Stimulated activated CD4-positive, alpha-beta T cell treated with anti-CD3 and anti-CD28 coated beads, Interleukin-15, amount 100 ng/mL, for 1 hour (primary cell): ENCODE measurements at places on chromosomes 6 and 20.

- no peak for DNase-seq
Measured at GRCh38 chr6:4394786-4395185, 259.4 kb upstream of the ECI2 start.

- no peak for DNase-seq
Measured at GRCh38 chr6:17714879-17715851, 8.4 kb upstream of the NUP153 start.

DNA sequence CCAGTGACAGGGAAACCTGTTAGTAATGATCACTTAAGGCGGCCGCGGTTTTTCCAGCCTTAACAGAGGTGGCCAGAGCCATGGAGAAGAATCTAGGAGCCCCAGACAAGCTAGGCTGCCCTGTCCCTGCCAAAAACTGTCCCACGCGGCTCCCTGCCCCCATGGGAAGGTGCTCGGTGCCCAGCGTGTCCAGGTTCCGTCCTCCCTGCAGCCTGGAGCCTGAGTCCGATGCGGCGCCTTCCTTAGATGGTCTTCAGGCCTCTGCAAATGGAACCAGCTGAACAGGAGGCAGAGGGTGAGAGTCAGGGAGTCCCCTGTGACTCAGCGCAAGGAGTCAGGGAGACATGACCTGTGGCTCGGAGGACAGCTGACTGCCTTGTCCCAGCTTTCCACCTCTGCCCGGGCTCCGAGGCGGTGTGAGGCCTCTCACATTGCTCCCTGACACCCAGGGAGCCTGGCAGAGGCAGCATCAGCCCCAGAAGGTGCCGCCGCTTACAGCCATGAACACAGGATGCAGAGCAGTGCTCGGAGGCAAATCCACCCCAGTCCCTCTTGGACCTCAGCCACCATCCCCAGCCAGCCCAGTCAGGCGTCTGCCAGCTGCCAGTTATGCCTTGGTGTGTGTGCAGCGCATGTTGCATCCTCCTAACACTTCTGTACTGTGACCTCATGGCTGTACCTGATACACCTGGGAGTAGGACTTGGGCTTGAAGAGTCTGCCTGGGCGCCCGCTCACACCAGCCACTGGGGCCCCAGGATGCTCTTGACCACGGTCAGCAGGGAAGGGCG lies 377.7 kb downstream of the CDH4 start:
- DNase-seq: no peak

DNA sequence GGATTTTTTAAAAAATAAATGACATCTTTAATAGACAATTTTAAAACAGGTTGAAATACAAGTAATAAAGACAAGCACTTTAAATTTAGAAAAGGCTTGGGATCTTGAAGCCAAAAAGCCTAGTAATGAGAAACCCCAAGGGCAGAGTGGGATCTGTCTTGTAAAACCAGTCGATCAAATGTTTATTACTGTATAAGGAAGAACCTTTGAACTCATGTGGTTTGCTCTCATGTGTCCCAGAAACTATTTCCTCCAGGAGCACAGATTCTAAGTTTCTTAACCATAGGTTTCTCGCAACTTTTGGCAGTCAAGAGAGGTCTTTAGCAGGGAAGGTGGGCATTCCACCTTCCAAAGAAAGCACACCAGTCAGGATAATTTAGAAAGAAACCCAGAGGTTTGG lies 541.7 kb upstream of the BTBD3 start:
- DNase-seq: no peak

DNA sequence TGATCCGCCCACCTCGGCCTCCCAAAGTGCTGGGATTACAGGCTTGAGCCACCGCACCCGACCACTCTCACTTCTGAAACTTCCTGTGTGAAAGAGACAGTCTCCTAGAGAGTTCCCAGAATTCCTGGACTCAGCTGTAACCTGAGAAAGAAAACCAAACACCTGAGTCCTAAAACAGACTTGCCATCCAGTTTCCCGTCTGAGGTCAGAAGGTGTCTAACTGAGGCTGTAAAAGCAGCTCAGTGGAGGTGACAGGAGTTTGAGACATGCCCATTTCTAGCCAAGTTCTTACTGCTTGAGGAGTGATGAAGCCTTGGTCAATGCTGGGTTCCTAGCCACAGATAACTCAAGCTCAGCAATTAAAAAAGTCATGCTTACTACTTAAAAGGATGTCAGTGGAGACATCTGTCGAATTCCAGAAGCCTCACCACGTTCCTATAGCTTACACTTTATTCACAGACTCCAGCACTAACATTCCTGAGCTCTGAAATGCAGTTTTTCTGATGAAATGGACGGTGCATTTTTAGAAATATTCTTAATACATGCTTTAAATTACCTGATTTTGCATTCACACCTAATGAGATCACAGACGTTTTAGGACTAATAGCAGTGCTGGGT lies 6.1 kb downstream of the UQCC2 start:
- DNase-seq: no peak

DNA sequence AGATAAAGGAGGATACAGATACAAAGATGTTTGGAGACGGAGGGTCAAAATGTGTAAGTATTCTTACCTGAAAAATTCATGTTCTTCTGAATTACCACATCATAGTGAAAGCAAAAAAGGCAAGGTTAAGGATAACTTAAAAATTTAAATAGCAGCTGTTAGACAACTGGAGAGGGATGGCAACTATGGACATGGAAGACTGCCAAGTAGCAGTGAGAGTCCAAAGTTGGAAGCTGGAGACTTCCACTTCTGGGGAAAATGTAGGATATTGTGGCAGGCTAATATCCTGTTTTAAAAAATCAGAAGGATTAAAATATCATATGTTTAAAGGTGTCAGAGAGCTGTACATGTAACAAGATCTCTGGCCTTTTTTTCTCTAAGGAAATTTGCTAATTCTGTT lies 29.8 kb downstream of the SYCP2 start:
- no peak for DNase-seq

DNA sequence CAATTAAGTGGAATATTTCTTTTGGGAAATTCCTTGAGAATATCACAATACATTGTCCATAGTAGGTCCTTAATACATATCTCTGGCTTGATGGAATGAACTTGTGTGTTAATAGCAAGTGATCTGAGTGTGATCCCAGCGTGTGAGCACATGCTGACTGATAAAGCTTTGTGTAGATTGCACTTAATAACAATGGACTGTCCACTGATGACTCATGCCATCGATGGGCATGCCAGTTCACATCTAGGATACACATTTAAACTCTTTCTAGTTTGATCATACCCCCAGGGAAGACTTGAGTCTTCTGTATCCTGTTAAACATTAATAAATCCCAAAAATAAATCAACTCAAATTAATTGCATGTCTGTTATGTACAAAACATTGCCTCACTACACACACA lies 454.3 kb upstream of the SPTLC3 start:
- DNase-seq: no peak

DNA sequence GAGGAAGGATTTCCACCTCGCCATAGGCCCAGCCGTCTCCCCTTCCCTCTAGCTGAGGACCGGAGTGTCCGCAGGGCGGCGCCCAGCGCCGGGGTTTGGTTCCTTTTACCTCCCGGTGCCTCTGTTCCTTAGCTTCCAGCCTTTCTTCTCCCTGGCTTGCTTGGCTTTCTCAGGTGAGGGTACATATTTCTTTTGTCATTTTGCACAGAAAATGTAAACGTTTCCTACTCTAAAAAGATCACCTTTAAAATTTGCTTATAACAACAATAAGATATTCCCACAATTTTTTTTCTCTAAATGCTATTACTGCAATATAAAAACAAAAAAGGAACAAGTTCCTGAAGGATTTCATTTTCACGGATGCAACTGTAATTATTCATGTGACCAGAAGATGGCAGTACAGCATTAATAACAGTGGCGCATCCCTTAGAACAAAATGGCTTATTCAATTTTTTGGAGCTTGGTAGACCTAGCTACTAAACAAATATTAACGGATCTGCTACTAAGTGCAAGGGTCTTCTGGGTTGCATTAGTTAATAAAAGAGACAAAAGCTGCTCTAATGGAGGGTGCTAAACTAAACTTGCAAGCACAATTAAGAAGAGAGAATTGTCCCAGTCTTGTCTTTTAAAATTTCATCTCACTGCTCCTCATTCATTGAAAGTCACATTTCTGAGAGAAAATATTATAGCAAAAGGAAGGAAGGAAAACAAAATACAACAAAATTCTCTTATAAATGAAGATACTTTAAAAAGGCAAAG lies 172.9 kb downstream of the ADGRG6 start:
- DNase-seq: no peak

DNA sequence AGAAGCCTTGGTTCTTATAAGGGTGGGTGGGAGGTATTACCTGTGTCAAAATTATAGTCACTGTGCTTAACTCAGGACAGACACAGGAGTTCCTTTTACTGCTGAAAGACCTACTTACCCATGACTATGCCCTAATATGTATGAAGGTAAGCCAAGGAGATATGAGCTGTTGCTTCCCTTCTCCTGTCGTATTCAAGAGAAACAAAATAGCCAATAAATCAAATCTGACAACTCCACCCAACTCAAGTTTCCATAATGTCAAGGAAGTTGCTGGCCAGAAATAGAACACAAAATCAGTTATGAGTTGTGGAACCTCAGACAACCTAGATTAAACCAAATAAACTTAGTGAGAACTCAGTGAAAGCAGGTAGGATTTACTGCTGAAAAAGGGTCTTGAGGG lies 25.1 kb downstream of the ZNF133 start:
- no peak for DNase-seq

GRCh38 chr20:50286609-50287008 lies 96.0 kb downstream of the CEBPB start:
- DNase-seq: no peak

DNA sequence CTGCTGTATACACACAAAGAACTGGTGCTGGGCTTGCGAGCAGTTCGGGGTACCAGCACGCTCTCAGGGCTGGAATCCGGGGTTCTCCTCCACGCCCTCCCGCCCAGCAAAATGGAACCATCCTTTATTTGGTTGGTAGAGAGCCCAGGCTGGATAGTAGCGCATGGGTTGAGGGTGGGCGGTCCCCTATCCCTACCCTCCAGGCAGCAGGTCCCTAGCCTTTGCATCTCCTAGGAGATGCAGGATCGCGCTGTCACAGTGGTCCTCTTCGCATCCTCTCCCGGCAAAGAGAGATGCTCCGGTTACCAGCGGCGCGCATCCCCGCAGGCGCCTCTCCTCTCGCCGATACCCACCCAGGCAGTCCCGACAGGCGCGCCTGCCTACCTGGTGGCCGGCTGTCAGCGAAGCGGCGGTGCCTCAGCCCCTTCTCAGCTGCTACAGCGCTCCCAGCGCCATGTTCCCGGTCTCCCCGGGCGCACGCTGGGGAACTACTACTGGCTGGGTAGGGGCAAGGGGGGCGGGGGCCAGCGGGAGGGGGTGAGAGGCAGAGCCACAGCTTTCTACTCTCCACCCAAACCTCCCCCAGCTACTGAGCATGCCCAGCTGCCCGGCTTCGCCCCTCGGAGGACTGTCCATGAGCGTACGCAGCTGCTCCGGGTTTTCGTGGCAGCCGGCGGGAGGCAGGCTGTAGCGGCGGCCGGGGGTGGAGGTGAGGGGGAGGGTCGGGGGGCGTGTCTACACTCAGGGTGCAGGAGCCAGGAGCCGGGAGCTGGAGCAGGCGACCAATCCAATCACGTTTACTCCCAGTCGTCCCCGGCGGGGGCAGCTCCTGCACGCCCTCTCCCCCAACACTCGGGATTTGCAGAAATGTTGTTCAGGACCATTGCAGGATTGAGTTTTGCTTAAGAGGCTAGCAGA lies at the start of gene PAK5:
TSS of gene PAK5 (minus strand) at position 699 of the 918 bp plus-strand sequence. CDS start 194,748 bp downstream, outside the sequence.
- DNase-seq: no peak

- no peak for DNase-seq
Measured at GRCh38 chr6:75180864-75181263, 25.0 kb downstream of the COL12A1 start.

DNA sequence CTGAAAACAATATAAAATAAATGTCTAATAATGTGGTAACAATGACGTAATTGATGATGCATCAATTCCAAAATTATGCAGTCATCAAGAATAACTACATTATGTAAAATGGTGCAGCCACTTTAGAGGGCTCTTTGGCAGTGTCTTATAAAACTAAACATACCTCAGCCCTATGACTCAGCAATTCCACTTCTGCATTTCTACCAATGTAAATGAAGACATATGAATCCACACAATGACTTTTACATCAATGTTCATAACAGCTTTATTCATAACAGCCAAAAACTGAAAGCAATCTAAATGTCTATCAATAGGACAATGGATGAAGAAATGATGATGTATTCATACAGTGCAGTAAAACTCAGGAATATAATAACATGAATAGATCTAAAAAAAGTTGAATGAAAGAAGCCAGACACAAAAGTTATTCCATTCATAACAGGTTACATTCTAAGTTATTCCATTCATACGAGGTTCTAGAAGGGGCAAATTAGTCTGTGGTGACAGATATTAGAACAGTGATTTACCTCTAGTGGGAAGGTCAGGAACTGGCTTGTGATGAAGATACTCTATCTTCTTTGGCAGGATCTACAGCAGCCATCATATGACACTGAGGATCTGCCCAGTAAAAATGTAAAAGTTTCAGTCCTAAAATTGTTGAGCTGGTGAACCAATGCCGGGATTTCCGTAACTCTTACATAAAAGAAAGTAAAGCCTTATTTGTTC lies 396.1 kb downstream of the PLCB1 start:
- no peak for DNase-seq

- no peak for DNase-seq
Measured at GRCh38 chr20:52889225-52889624, 82.9 kb upstream of the TSHZ2 start.

DNA sequence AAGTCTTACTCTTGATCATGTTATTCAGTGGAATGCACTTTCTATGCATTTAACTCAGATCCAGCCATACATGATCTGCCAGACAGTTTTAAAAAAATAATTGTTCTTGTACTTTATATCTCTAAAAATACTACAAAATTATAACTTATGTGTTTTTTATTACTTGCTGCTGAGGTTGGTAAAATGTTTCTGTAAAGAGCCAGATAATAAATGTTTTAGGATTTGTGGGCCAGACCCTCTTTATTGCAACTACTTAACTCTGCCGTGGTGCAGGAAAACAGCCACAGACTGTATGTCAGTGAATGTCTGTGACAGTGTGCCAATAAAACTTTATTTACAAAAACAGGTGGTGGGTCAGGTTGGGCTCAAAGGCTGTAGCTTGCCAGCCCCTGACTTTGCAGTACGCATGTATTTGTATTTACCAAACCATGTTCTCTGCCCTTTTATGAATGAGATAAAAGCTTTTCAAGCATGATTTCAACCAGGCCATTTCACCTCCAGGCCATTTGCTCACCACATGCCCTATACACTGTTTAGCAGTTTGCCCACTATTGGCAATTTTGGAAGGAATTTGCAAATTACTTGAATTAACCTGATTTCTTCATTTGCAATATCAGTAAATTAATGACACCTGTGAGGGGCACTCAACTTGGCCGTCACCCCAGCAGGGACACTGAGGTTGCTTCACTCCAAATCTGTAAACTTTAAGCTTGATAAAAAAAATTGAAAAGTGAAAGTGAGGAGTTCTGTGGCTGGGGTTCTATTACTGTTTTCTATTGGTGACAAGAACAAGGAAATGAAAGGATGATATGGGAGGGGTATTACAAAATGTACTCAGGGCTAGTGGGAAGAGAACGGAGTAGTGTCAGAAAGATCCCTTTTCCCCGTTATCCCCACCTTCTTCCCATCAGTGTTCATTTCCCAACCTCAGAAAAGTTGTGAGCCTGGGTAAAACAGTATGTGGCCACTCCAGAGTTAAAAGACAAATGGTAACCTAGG lies 133.4 kb downstream of the CEBPB start:
- no peak for DNase-seq
